ENCODE measurements at places on chromosomes 5 and 9.

GRCh38 chr5:179326122-179326927 is 18.9 kb downstream of the ADAMTS2 start:
- DNase-seq: no peak

DNA sequence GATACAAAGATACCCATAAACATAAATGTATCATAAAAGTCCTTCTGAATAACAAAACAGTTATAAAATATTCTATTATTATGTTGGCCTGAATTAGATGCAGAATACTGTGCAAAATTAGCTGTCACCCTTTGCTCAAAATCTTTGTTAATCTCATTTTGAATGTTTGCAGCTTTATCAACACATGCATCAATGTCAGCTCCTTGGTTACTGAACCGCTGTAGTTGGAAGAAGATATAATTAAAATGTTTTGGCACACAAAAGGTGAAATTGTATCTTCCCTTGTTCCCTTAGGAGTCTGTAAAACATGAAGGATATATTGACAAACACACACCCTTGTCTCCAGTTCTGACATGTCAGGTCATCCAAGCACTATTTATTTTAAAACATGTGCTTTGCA is 146.3 kb upstream of the POU5F2 start:
- DNase-seq: no peak

GRCh38 chr9:133406480-133407307 is 11.1 kb downstream of the REXO4 start:
- peak; percentile 89 for DNase-seq

GRCh38 chr9:136759001-136759400 is 958 bp upstream of the LCN8 start:
- DNase-seq: no peak

DNA sequence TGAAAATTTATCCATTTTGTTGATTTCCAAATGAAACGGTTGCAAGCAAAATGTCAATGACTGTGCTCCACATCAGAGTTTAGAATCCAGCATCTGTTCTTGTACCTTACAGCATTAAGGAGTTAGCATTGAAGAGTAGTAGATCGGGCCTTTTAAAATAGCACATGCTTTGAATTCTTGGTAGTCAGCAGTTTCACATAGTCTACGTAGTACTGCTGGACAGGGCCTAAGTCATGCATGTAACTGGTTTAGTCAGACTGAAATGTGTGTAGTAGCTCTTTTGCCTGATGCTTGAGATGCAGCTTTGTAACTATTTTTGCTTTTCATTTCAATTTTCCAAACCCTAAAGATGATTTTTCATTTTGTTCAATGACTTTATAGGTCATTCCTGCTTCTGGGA is 19.8 kb downstream of the LECT2 start:
- DNase-seq: no peak

DNA sequence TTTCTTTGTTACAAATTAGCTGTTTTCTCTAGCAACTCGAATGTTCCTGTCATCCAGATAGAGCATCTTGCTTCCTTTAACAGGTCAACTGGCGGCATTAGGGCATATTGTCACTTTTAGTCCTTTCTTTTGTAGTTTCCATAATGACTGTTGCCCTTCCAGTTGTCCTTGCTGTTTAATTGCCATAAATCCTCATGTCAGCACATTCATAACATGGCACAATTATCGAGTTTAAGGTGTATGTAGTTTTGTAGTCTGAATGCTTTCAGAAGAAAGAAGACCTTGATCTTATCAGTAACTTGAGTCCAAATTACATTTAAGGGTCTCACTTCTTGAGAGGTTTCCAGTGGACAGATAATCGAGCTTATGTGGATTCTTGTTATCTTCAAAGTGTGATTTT is 161.7 kb upstream of the CDH12 start:
- DNase-seq: no peak

DNA sequence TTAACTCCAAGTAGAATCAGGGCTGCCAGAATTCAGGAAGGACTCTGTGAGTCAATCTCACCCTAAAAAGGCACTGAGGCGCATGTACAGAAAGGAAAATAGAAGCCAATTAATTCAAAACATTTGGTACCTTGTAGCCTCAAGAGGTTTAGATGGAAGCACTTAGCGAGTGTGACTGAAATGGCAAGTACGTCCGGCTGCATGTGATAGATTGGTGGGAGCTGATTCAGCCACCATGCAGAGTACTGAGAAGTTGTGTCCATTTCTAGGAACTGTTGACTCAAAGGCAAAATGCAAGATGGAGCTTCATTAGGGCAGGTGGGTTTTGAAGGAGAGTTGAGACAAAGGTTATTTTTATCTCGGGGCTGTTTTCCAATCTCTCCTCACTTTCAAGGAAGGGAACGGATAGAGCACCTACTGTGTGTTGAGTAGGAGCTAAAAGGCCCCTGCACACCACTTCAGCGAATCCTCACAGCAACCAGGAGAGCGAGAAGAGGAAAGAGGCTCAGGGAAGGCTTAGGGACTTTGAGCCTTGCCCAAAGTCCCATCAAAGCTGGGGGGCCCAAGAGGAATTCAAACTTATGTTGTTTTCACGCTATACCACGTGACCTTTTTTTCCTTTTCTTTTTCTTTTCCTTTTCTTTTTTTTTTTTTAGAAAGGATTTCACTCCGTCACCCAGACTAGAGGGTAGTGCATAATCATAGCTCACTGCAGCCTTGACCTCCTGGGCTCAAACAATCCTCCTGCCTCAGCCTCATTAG is 34.6 kb upstream of the CPEB4 start:
- peak; percentile 85 for DNase-seq

DNA sequence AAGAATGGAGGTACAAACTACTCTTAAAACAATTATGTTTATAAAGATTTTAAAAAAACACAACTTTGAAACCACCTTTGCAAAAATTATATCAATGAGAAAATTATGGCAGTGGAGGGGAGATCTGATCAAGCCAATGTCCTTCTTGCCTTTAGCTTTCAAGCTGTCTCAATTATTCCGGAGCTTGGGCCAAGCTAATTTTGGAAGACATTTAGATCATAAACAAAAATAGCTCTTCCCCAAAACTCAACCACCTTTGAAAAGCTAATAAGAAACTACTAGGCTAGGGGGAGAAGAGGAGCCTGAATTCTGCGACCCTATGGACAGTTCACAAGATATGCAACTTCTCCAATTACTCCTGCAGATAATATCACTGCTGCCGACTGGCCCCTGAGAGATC is 263.3 kb downstream of the ICE1 start:
- DNase-seq: no peak

DNA sequence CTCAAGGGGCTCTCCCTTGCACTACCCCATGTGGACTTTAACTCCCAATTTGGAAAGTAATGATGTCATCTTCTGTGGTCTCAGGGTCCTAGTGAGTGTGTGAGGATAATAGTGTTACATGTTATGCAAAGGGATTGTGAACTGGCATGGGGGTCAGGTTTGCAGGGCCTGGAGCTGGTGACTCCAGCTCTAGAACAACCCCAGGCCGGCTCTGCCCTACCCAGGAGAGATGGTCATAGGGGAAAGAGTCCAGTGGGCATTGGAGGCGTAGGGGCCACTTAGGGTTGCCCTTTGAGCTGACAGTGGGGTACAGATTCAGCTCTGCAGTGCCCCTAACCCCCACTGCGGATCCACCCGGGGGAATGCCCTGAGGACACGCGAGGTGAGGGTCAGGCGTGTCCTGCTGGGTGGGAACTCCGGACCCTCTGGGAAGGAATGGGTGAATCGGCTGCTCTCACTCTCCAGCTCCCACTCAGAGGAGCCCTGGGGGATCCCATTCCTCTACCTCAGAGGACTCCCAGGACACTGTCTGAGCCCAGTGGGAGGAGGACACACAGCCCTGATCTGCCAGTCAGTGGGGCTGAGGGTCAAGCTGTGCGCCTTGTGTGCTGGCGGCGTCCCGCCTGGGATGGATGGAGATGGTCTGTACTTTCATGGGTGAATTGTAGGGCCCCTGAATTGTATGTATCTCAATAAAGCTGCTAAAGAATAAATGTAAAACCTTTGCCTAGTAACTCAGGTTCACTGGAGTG is 2.5 kb upstream of the NKD2 start:
- DNase-seq: no peak

GRCh38 chr5:11734369-11734768 is 169.9 kb downstream of the CTNND2 start:
- DNase-seq: no peak

DNA sequence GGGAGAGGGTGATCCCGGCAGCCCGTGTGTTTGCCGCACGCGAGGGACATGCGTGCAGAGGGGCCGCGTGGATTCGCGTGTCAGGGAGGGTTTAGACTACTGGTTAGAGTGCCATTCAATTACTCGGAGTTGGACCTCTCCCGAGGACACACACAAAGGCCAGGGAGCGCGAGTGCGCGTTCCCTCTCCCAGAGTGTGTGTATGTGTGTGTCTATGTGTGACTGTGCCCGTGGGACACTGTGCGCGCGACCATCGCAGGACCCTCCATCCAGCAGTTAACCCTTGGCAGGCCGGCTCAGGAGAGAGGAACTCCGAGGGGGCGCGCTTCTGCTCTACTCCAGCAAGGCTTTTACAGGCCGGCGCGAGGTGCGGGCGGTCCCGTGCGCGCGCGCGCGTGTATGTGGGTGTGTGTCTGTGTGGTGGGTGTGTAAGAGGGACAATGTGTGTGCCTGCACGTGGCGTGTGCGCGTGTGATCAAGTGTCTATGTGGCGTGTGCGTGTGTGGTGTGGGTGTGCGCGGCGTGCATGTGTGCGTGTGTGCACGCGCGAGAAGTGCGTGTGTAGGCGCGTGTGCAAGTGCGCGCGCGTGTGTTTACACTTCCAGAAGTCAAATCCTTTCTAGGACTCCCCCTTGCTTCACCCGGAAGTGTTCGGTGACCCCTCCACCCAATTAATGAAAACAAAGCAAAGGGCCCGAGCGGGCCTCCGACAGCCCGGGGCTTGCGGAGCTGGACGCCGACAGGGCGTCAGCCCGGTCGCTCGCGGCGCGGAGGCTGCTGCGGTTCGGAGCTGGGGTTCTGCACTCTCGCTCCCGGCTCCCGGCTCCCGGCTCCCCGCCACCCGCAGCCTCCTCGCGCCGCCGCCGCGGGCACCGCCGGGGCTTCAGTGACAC is 75.3 kb upstream of the TBCA start:
- DNase-seq: peak; percentile 55

GRCh38 chr9:113922160-113922559 is 46.1 kb downstream of the ZNF618 start:
- peak; percentile 31 for DNase-seq

GRCh38 chr5:61177070-61177469 is 14.8 kb upstream of the SMIM15 start:
- DNase-seq: no peak

DNA sequence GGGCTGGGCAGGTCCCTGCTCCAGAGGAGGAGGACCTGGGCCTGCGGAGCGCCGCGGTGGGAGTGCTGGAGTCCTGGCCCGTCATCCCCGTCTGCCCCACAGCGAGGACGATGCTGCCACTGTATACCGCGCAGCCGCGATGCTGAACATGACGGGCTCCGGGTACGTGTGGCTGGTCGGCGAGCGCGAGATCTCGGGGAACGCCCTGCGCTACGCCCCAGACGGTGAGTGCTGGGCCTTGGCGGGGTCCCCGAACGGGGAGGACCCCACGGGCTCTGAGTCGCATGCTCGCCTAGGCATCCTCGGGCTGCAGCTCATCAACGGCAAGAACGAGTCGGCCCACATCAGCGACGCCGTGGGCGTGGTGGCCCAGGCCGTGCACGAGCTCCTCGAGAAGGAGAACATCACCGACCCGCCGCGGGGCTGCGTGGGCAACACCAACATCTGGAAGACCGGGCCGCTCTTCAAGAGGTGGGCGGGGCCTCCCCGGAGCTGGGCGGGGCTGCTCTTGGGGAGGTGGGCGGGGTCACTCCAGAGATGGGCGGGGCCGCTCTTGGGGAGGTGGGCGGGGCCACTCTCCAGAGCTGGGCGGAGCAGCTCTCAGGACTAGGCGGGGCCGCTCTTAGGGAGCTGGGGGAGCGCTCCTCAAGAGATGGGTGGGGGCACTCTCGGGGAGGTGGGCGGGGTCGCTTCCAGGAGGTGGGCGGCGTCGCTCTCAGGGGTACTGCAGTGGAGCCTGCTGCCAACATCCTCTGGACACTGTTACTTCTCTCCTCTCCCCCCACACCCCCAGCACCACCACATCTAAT is 13.1 kb downstream of the LRRC26 start:
- DNase-seq: peak; percentile 79

DNA sequence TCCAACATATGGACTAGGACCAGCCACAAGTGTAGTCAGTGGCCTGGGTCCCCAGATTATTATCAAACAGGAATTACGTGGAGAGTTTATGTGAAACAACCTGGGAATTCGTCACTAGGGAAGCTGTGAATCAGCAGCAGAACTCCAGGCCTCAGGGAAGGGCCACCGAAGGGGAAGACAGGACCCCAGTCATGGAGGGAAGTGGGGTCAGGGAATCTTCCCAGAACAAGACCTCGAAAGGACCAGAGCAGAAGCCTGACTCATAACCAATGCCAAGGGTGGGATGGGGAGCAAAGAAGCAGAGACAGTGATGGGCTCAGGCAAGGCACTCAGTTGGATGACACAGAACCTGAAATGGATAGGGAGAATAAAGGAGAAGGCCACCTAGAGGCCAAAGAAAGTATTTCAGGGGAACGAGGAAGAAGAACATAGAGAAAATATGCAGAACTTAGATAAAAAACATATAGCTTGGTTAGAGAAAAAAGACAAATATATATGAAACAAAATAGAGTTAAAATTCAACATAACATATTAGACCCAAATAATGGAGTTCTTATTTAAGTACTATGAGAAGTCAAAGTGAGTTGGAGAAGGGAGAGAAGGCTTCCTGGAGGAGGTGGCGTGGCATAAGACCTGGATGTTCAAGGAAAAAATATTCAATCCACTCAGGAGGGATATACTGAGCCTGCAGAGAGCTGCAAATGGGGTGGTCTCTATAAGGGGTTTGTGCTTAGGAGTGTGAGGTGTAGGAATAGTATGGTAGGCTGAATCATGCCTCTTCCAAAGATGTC is 66.7 kb upstream of the CAST start:
- peak; percentile 59 for DNase-seq

GRCh38 chr5:136413196-136413595 is 47.9 kb upstream of the TRPC7 start:
- DNase-seq: no peak

GRCh38 chr5:94807985-94808384 is 189.5 kb downstream of the SLF1 start:
- DNase-seq: no peak

- DNase-seq: no peak
Observed at GRCh38 chr5:6545770-6546690, 86.8 kb downstream of the NSUN2 start.
